Neuronal stem cell (in vitro differentiated cells): ENCODE measurements at places on chromosomes 13 and 19.

GRCh38 chr19:49546825-49547565 lies 19.2 kb downstream of the RCN3 start:
- peak; percentile 93 for DNase-seq

- no peak for DNase-seq
Measured at GRCh38 chr13:21413013-21413412, 46.1 kb downstream of the ZDHHC20 start.

DNA sequence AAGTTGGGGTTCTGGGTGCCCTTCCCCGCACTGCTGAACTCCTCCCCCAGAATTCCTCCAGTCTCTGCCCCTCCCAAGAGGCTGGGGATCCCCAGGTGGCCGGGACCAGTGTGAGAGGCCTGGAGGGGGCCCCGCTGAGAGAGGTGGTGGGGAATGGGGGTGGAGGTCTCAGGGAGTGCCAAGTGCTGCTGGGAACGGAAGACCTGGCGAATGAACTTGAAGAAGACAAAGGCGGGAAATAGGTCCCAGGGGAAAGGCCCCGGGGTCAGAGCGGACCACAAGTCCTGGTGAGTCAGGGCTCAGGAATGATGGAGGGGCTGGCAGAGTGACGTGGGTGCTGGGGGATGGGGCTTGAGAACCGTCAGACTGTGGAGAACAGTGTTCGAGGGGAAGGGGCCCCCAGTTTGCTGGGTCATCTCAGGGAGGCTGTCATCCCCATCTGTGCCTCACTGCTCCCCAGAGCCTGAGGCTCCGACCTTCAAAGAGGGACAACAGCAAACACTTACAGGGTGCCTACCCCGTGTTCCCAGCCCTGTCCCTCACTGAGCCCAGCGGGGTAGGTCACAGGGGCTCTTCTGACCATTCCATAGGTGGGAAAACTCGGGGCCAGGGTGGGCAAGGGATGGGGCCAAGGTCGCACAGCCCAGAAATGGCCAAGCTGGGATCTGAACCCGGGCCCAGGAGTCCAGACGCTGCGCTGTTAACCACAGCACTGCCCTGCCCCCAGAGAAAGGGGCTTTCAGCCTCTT lies 16.0 kb upstream of the SEMA6B start:
- no peak for DNase-seq

GRCh38 chr19:52231154-52231910 lies 38.1 kb upstream of the ZNF766 start:
- DNase-seq: no peak
